M059J (cell line): ENCODE measurements at places on chromosomes 5 and 9. TPM values are rescaled to one million over a fixed set of nuclear protein-coding genes. Genes with fewer than 3 reads are reported as not detected.
A peak's percentile ranks its signal among the peaks of the same experiment; 100 is the strongest.

GRCh38 chr5:142810743-142811290 lies 40.6 kb downstream of the ARHGAP26 start:
- DNase-seq = no peak

- DNase-seq = peak; percentile 55
These were observed 34.0 kb upstream of the ARAP3 start for GRCh38 chr5:141716009-141716408.

GRCh38 chr5:66164044-66164790 lies 20.1 kb downstream of the SREK1 start:
- no peak for DNase-seq

SLC31A1 gene
- 21.4 and 34.0 TPM in 2 replicates for total RNA-seq

KDM4C gene
- total RNA-seq = 17.7 and 17.8 TPM in 2 replicates

CDKN2B gene
- 11.5 and 24.1 TPM in 2 replicates for total RNA-seq

ABO gene
- total RNA-seq = not detected in 2 replicates

PTGES2 gene
- total RNA-seq = 34.9 and 53.8 TPM in 2 replicates
